CD4-positive, alpha-beta memory T cell (primary cell): ENCODE measurements at places on chromosomes 2 and 18.

DNA sequence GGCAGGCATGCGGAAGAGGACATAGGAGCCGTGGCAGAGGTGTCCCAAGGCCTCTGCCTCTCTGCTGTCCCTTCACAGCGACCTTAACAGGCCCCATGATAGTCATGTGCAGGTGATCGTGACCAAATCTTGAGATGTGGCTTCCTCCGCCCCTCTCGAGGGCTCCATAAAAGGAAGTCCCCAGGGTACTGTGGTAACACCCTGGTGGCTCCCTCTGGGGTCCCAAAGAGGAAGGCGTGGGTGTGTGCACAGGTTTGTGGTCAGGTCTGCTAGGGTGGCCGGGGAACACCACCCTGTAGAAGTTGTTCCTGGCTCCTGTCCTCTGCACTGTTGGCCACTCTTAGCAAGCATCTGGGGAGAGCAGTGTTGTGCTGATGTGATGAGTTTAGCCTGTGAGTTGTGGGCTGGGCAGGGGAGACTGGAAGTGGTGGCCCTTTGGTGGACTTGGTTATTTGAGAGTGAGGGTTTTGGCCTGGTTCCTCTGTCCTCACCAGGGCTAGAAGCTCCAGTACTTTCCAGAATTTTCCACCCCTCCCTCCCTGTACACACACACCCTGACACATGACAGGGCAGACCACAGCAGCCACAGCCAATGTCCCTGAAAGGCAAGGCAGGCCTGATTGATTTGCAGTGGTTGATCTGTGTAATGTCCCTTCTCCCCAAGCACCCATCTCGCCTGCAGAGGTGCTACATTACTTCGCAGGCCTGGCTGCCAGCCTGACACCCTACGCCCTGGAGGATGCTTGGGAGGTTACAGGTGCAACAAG, 68.9 kb upstream of the BOD1L2 start:
- DNase-seq, result no peak

DNA sequence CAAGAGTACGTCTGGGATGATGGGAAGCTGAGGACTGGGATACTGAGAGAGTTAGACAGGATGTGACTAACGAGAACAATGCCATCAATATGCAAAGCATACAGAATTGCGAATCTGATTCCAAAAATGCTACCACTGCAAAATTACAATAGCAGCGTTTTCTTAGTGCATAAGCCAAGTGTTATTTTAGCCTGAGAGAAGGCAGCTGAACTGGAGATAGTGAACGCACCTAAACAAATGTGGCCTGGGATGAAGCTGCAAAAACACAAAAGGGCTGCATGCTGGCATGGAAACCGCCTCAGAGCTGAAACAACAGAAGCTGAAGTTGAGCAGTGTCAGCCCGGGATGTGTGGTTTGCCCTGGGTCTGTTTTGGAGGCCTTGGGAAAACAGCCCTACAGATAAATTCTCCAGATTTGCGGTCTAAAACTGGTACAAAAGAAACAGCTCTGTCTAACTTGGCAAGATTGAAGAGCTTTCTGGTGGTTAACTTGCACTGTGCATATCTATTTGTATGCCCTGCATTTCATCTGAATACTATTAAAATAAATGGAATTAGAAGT, 45.5 kb downstream of the LYPD6 start:
- DNase-seq, result no peak

DNA sequence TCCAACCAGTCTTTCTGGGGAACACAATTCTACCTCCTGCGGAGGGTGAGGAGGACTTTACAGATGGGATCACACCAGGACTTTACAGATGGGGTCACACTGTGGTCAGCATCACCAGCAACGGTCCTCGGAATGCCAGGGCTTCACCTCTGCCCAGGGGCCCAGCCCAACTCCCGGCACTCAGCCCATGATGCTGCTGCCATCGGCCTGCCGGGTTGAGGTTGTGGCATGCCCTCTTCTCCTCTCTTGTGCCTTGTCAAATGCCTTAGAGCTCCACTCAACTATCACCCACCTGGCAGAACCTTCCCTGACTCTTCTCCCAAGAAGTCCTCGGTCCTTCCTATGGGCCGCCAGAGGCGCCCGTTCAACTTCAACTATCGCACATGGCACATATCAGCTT, 166.7 kb downstream of the CTIF start:
- DNase-seq, result no peak

- DNase-seq, result no peak
Observed at GRCh38 chr2:217279140-217279539, 419.3 kb upstream of the TNP1 start.

- DNase-seq, result no peak
Observed at GRCh38 chr18:27769152-27769551, 407.8 kb downstream of the CDH2 start.

DNA sequence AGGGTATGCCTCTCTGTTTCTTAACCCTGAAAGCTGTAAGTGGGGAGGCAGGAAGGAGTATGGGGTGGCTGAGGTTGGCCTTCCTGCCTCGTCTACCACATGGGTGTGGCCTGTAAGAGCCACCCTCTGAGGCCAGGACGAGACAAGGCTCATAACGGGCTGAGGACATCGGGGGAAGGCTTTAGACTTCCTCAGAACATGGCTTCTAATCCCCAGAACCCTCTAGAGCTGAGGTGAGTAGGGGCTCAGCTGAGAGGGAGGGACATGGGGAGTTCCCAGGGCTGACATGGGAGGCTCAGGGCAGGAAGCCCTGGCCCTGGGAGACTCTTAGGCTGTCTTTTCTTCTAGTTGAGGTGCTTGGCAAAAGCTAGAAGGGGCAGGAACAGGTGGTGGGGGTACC, 36.7 kb downstream of the EMX1 start:
- DNase-seq, result peak; percentile 21

DNA sequence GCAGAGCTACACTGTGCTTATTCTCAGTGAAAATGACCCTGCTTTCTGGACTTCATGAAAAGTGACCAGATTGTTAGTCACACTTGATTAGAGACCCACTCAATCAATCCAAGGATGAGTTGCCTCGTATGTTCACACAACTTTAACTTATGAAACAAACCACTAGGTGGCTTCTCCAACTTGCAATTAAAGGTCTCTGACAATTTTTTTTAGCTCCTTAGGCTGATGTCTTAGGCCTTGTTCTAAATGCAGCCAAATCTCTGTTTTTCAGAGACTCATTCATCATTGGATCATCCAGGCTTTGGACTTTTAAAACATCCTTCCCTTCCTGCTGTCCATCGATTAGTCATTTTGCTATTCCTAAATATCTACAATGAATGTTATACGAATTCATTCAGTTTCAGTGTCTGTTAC, 63.4 kb downstream of the MREG start:
- DNase-seq, result peak; percentile 19

- DNase-seq, result peak; percentile 35
Observed at GRCh38 chr18:13136904-13137669, 81.5 kb upstream of the LDLRAD4 start.

DNA sequence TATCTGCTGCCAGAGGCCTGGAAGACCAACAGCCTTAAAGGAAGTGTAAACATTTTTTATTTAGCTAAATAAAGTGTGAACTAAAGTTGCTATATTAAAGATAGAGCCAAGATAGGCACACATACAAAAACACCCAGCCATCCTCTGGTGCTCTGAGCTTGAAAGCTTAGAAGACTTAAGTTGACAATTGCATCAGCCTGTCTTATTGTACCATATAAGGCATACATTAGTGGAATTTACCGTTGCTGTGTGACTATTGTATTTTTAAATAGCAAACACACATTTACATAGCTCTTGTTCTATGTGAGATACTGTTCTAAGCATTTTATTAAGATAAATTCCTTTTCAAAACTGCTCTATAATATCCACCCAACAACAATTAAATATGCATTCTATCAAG, 736.6 kb upstream of the ZEB2 start:
- no peak for DNase-seq

DNA sequence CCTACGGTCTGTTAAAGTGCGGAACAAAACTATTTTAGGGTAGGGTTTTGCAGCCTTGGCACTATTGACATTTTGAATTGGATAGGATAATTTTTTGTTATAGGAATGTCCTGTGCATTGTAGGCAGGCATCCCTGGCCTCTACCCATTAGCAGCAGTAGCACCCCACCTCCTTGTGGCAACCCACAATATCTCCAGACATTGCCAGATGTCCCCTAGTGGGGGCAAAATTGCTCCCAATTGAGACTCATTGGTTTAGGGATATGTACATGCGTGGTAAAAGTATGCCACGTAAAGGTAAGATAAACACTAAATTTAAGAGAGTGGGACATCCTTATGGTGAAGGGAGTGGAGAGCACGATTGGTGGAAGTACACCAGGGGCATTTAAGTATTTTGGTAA, 4.6 kb downstream of the MIB1 start:
- DNase-seq, result peak; percentile 37

DNA sequence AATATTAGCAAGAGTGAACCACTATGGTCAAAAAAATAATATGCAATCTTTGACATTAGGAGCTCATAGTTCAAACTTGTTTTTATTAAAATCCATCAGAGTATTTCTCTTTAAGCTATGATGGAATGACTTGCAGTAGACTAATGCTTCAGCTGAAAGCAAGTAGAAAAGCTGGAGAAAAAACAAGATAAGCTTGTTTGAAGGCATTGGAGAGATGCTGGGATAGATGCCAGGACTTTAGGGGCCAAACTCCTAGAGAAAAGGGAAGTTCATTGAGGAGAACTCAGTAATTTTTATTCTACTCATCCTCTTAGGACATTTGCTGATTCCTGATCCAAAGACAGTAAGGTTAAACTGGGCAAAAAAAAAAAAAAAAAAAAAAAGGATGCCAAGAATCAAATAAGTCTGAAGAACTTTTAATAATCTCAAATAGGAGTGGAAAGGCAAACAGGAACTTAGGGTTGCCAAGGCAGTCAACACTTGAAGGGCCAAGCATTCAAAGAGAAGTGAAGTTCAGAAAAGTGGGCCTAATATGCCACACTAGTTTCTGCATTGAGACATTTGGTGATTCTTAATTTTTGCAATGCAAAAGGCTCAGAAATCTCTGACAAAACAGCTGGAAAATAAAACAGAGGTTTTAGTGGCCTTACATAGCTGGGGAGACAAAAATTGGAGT, 19.7 kb upstream of the AFF3 start:
- DNase-seq, result no peak

- no peak for DNase-seq
Observed at GRCh38 chr2:203822240-203822639, 45.3 kb upstream of the CTLA4 start.

GRCh38 chr2:187581125-187581896, 27.1 kb upstream of the TFPI start:
- peak; percentile 8 for DNase-seq

DNA sequence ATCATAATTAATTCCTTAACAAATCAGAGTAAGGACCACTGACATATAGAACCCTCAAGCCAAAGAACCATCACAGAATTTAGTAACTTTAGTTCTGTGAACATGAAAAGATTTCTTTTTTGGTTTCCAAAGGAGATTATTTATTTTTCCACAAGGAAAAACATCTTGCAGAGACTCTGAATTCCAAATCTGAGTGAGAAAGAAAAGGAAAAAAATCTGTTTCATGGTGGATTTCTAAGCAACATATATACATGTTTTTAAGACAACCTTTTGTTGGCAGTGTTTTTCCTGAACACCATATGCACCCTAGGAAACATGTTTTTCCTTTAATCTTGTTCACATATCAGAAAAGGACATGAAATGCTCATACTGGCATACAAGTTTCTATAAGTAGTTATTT, 149.8 kb downstream of the AGPS start:
- DNase-seq, result no peak

DNA sequence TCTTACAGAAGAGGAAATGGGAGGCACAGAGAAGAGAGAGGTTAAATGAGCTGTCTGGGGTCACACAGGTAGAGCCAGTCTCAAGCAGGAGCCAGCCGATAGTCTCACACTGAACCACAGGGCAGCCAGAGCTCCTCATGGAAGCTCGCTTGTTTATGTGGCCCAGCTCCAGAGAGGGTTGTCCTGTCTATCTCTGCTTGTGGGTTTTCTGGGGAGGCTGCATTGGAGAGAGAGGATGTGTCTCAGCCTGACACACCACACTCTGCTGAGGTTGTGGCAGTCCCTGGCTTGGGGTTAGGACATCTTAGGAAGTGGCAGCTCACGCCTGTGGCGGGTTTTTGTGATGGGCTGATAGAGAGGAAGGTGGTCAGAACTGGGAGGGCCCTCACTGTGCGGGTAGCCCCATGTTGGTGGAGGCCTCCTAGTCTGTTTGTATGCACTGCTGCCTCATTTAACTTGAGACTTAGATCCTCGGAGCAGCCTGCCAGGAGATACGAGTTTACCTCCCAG, 52.3 kb downstream of the TCF7L1 start:
- DNase-seq, result no peak

DNA sequence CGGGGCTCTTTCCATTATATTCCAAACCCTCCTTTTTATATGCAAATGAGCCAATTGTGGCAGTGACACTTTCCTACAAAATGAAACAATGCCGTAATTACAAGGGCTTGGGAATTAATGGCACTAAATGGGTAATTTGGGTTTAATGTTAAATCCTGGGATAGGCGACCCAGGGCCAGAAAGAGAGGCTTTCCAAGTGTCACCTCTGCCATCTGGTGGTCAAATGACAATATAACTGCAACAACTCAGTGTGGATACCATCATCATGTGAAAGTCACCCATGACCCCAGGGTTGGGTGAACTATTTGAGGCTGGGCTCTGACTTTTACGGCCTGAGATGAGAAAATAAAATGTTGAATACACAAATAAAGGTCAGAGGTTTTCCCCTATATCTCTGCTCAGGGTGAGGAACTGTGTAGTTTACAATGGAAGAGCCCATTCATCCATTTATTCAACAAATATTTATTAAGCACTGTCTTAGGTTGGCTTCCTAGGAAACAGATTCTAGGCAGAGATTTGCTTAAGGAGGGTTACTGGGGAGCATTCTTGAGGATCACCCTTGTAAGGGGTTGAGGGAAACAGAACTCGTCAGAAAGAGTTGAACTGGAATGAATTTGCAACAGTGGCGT, 13.6 kb upstream of the THADA start:
- peak; percentile 34 for DNase-seq

- DNase-seq, result no peak
Observed at GRCh38 chr2:161576421-161576820, 47.8 kb upstream of the SLC4A10 start.

DNA sequence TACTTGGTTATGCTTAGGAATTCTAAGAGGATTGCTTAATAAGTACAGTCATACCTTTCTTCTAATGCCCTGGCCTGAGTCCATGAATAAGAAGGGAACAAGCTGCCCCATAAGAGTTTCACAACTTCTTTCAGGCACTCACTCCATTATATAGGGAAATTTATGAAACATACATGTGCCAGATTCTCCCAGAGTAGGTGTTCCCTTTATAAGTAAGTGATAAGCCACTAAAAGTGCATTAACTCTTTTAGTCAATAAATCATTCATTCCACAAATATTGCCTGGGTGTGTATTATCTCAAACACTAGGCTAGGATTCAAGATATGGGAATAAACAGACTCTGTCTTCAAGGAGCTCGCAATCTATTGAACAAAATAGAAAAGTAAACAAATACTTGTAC, 84.5 kb upstream of the RBBP8 start:
- DNase-seq, result no peak

DNA sequence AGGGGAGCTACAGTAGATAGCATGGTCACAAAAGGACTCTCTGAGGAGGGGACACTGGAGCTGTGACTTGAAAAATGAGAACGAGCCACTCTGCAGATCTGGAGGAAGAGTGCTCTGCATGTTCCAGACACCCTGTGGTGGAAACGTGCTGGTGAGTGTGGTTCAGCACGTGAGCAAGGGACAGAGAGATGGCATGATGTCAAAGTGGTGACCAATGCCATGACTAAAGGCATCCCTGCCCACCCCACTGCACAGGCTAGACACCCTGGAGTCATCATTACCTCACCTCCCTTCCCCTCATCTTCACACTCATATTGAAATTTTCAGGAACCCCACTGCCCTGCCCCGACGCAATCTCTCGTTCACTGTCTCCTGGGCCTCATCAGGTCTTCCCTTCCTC, 56.5 kb downstream of the SLC4A5 start:
- DNase-seq, result no peak

- no peak for DNase-seq
Observed at GRCh38 chr2:142825861-142826260, 51.6 kb upstream of the KYNU start.
